ENCODE measurements at places on chromosomes 13 and 19.

- no peak for DNase-seq
These were observed 31.2 kb downstream of the GADD45B start for GRCh38 chr19:2507109-2507508.

DNA sequence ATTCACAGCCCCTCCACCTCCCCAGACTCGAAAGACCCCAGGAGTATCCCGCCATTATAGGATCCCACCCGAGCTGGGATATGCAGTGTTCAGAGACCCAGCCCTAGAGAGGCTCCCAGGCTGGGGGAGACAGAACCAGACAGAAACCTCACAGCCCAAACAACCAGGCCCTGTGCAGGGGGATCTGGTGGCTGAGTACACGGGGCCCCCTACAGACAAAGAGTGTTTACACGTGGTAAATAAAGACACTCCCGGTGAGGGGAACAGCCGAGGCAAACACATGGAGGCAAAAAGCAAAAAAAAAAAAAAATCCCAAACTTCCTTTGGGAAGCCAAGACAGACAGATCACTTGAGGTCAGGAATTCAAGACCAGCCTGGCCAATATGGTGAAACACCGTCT, 25.1 kb downstream of the TINCR start:
- DNase-seq: no peak

DNA sequence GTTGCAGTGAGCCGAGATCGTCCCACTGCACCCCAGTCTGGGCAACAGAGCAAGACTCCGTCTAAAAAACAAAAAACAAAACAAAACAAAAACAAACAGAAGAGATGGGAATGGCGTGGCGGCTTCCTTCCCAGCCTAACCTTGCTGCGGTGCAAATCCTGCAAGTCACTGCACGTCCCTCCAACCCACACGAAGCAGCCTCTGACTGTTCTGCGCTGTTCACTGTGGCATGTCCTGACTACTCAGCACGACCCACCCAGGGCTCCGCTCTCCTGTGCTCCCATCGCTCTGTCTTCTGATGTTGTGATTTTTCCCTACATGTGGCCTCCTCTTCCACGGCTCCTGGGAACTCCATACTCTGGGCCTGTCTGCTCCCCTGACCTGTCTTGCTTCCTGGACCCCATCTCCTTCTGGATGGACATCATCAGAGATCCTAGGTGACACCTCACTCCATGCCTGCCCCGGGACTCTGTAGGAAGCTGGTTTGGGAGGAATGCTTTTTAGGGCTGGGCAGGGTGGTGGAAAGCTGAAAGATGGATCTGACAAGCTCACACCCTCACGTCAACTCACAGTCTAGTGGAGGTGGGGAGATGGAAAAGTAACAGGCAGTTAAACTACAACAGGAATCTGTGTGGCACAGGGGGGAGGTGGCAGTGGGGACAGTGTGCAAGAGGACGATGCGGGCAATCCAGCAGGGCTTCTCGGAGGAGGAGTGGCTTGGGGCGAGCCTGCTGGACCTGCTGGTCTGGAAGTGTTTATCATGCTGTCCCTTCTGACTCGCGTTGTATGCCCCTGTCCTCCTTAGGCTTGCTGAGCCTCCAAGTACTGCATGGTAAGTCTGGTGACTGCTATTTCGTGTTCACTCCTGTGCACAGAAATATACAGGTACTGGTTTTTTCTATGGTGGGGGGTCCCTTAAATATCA, 18.8 kb downstream of the ZSCAN5A start:
- no peak for DNase-seq

GRCh38 chr13:104011505-104012241, 945.5 kb upstream of the SLC10A2 start:
- no peak for DNase-seq

All from SIG-M5 (cell line).